GM13976 (cell line): ENCODE measurements at places on chromosomes 2 and 18.
A peak's percentile ranks its signal among the peaks of the same experiment; 100 is the strongest.

GRCh38 chr2:144643537-144644336, 123.8 kb upstream of the ZEB2 start:
- DNase-seq = no peak

DNA sequence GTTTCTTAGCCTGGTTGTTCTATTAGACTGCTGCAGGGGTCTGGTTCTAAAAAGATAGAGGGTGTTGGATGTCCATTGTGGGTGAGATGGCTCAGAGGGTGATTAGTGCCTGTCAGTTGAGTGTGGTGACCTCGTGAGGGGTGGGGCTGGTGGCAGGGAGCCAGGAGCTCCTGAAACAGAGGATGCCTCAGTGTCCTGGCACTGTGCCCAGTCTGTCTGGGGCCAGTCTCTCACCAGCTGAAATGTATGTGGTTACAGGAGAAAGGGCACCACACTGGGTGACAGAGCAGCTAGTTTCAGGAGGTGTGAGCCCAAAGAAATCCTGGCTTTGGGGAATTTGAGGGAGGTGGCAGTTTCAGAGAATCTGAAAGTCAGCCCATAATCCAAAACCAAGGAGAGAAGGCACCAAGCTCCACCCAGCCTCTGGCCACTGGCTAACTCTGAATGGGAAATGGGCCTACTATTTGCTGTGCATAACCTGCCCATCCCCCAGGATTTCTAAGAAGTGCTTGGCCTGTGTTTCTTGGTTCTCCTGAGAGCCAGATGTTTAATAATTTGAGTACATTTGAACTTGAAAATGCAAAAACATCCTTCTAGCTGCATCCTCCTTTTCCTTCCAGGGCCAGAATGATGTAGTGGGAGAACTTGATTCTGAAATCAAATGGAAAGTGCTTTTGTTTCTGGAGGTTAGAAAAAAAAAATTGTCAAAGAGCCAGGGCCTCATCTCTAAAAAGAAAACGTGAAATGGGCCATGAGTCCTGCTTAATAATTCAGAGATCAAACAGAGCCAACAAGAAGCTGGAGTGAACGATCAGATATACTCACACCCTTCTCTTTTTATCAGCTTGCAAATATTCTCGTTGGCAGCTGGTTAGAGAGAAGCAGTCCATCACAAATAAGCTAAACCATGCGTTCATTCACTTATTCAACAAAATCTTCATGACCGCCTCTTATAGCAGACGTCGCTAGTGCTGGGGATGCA, 92.3 kb downstream of the B3GNT2 start:
- no peak for DNase-seq

- no peak for DNase-seq
Measured at GRCh38 chr2:15965564-15966019, 25.2 kb downstream of the MYCN start.

- no peak for DNase-seq
Measured at GRCh38 chr2:235866373-235866772, 301.8 kb downstream of the GBX2 start.

- DNase-seq = no peak
Measured at GRCh38 chr18:78499586-78499985, 480.0 kb upstream of the SALL3 start.

GRCh38 chr2:142112757-142113221, 18.0 kb downstream of the LRP1B start:
- no peak for DNase-seq

- no peak for DNase-seq
Measured at GRCh38 chr2:54773233-54773632, 49.8 kb downstream of the EML6 start.

DNA sequence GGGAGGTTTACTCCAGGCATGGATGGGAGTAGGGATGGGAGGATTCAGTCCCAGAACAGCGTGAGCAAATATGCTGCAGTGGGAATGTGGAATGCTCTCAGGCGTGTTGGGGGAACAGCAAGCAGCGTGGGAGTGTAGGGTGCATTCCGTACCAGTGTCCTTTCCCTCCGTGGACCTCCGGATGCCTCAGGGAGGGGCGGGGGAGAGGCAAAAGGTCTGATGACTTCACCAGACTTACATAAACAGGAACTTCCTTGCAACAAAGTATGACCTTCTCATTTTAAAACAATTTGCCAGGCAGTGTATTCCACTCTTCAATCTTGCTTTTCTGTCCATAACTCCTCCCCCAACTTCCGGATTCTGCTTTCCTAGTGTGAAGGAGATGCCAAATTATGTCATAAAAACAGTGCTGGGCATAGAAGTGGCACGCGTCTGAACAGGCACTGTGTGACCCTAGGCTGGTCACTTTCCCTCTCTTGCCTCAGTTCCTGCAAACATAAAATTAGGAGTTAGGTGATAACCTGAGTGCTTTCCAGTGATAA, 36.9 kb downstream of the RPL37A start:
- DNase-seq = no peak

DNA sequence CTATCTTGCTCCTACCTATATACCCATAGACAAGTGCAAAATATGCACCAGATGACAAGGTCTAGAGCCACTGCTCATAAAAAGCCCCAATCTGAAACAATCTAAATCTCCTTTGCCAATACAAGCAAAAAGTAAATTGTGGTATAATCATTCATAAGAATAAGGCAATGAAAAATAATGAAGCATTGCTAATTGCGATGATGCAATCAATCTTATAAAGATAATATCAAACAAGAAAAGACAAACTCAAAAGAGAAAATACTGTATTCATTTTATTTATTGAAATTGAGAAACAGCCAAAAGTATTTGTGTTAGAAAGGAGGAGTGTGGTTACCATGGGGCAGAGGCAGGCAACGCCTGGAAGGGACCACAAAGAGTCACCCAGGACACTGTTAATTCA, 175.9 kb upstream of the GYPC start:
- no peak for DNase-seq

DNA sequence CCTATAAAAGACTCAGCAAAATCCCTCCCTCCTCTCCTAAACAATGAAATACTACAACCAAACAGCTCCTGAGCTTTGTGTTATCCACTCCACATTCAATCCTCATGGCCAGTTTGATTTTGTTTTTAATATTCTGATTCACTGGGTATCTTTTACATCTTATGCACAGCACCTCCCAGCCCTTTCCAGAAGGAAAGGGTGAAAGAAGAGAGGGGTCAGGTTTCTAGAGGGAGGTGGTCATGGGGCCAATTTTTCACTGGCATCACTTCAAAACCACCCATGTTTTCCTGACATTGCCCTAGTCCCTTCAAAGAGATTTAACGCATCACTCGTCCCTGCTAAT, 315.6 kb downstream of the LPIN1 start:
- DNase-seq = no peak

- DNase-seq = peak; percentile 61
Measured at GRCh38 chr2:98649135-98649991, 41.0 kb downstream of the UNC50 start.

GRCh38 chr2:23586741-23587306, 201.8 kb downstream of the KLHL29 start:
- DNase-seq = no peak

GRCh38 chr2:19478409-19478808, 120.0 kb upstream of the OSR1 start:
- no peak for DNase-seq

DNA sequence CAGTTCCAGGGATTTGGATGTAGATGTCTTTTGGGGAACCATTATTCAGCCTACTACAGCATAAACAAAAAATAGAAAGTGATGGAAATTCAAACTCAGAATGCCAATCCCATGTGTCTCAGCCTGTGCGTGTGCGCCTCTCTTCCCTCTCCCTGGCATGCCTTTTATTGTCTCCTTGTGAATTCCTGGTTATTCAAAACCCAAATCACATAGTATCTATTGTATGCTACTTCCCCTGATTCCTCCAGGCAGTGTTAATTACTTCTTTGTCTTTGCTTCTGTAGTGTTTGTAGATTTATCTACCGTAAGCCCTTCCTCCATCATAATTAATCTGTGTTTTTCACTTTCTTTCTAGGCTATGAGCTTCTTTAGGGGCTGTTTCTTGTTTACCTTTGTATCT, 38.9 kb downstream of the RHBDD1 start:
- DNase-seq = no peak
